IPS DF 6.9 (cell line): ENCODE measurements at places on chromosomes 12 and 14.

GRCh38 chr12:15648558-15648957, 140.6 kb downstream of the EPS8 start:
- no peak overlapping the region for H3K27ac ChIP-seq
- no peak for DNase-seq
- no peaks in the 10 kb centered on the region for H3K4me1 ChIP-seq
- H3K27me3 ChIP-seq, result no peaks in the 10 kb centered on the region

DNA sequence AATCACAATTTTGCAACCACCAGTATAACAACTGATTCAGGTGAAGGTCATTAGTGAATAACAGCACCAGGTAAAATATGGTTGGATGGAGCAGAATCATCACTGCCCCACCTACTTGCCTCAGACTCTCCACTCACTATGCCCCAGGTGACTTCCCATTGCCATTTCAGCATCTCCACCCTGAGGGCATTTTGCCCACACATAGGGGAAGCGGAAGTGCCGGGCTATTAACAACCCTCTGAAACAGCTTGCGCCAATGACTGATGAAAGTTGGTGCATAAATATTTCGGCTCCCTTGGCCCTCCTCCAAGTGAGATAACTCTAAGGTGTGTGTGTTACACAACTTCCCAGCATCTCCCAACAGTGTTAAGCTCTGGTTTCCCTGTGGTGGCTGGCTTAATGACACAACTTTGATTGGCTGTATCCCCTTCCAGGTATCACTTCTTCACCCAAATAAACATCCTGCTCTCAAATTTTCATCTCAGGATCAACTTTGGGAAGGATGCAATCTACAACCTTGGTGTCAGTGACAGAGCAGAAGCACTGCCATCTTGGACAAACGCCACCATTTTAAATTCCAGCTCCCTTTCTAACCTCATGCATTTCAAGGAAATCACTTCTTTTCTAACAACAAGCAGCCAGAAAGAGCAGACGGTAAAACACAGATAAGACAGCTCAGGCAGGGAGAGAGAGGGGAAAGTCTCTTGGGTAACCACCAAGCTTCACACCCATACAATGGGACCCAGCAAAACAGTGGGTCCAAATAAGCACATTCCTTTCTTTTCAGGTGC, 73.6 kb upstream of the PPP2R5C start:
- DNase-seq, result no peak
- no peak overlapping the region for H3K27ac ChIP-seq
- H3K36me3 ChIP-seq, result no peaks in the 10 kb centered on the region
- H3K4me1 ChIP-seq, result no peaks in the 10 kb centered on the region
- H3K4me3 ChIP-seq, result no peak overlapping the region

GRCh38 chr12:88398031-88398430, 182.2 kb downstream of the KITLG start:
- no peak overlapping the region for H3K27ac ChIP-seq
- DNase-seq, result no peak
- H3K36me3 ChIP-seq, result no peaks in the 10 kb centered on the region
- no peaks in the 10 kb centered on the region for H3K27me3 ChIP-seq

- no peak overlapping the region for H3K27ac ChIP-seq
- H3K4me1 ChIP-seq, result no peaks in the 10 kb centered on the region
- DNase-seq, result no peak
These were observed 9.7 kb downstream of the MOK start for GRCh38 chr14:102295270-102295669.

GRCh38 chr14:50944647-50945413, 547 bp upstream of the PYGL start:
- H3K36me3 ChIP-seq, result no peaks in the 10 kb centered on the region
- no peak overlapping the region for H3K27ac ChIP-seq
- DNase-seq, result no peak
- H3K4me3 ChIP-seq, result peak overlapping the region; percentile 47; the same call in 1 of the 2 replicates
- no peaks in the 10 kb centered on the region for H3K4me1 ChIP-seq

GRCh38 chr12:130058926-130059472, 103.3 kb upstream of the FZD10 start:
- no peak overlapping the region for H3K27ac ChIP-seq
- DNase-seq, result no peak
- H3K4me1 ChIP-seq, result no peaks in the 10 kb centered on the region
- no peaks in the 10 kb centered on the region for H3K27me3 ChIP-seq
- H3K4me3 ChIP-seq, result no peak overlapping the region

GRCh38 chr12:28558250-28558649, 368.0 kb downstream of the CCDC91 start:
- no peaks in the 10 kb centered on the region for H3K27me3 ChIP-seq
- peaks cover 1% of the 10 kb centered on the region; the same call in 1 of the 2 replicates for H3K4me1 ChIP-seq
- H3K36me3 ChIP-seq, result no peaks in the 10 kb centered on the region
- no peak for DNase-seq
- no peak overlapping the region for H3K27ac ChIP-seq

- no peaks in the 10 kb centered on the region for H3K36me3 ChIP-seq
- H3K4me1 ChIP-seq, result no peaks in the 10 kb centered on the region
- no peak for DNase-seq
- no peak overlapping the region for H3K4me3 ChIP-seq
- no peak overlapping the region for H3K27ac ChIP-seq
These were observed 122.7 kb downstream of the C12orf42 start for GRCh38 chr12:103373088-103373523.

- peaks cover 28% of the 10 kb centered on the region for H3K36me3 ChIP-seq
- DNase-seq, result no peak
- H3K27ac ChIP-seq, result no peak overlapping the region
- H3K4me1 ChIP-seq, result no peaks in the 10 kb centered on the region
These were observed 17.2 kb downstream of the REM2 start for GRCh38 chr14:22900081-22900799.

GRCh38 chr14:101325319-101325718, 236.0 kb upstream of the DIO3 start:
- no peak overlapping the region for H3K27ac ChIP-seq
- DNase-seq, result no peak
- no peaks in the 10 kb centered on the region for H3K36me3 ChIP-seq
- H3K4me1 ChIP-seq, result no peaks in the 10 kb centered on the region

DNA sequence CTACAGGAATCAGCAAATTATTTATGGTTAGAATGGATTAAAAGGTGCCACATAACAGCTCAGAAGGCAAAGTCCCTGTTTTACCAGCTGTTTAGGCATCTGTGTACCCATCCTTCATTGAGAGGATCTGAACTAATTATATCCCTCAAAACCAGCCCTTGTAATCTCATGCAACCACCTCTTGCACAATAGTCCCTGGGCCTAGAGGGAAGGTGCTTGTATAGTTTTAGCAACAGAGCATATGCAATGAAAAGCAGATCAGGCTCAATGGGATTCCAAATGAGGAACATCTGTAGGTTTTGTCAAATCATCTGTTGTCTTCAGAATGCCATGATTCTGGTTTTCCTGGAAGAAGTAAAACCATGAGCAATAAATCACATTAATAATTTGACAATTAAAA, 26.0 kb upstream of the GLIPR1L2 start:
- no peaks in the 10 kb centered on the region for H3K36me3 ChIP-seq
- no peak overlapping the region for H3K27ac ChIP-seq
- no peak overlapping the region for H3K4me3 ChIP-seq
- H3K27me3 ChIP-seq, result no peaks in the 10 kb centered on the region
- no peaks in the 10 kb centered on the region for H3K4me1 ChIP-seq
- no peak for DNase-seq

DNA sequence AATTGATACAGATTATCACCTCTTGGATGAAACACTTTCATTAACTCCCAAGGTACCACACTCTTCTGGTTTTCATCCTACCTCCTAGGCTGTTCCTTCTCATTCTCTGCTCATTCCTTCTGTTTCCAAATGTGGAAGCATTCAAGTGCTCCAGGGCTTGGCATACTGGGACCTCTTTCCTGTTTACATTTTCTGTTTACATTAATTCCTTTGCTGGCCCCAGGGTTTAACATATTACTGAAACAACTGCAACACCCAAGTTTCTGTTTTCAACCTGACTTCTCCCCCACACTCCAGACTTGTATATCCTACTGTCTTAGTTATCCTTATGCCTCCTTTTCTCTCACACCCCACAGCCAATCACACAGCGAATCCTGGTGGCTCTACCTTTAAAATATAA, 386.3 kb upstream of the GARIN6 start:
- H3K27me3 ChIP-seq, result no peaks in the 10 kb centered on the region
- H3K27ac ChIP-seq, result no peak overlapping the region
- H3K36me3 ChIP-seq, result no peaks in the 10 kb centered on the region
- DNase-seq, result no peak
- no peaks in the 10 kb centered on the region for H3K4me1 ChIP-seq

GRCh38 chr14:71482671-71483070, 449.6 kb upstream of the RGS6 start:
- no peaks in the 10 kb centered on the region for H3K36me3 ChIP-seq
- no peaks in the 10 kb centered on the region for H3K27me3 ChIP-seq
- DNase-seq, result no peak
- H3K27ac ChIP-seq, result no peak overlapping the region
- H3K4me1 ChIP-seq, result peaks cover 5% of the 10 kb centered on the region

DNA sequence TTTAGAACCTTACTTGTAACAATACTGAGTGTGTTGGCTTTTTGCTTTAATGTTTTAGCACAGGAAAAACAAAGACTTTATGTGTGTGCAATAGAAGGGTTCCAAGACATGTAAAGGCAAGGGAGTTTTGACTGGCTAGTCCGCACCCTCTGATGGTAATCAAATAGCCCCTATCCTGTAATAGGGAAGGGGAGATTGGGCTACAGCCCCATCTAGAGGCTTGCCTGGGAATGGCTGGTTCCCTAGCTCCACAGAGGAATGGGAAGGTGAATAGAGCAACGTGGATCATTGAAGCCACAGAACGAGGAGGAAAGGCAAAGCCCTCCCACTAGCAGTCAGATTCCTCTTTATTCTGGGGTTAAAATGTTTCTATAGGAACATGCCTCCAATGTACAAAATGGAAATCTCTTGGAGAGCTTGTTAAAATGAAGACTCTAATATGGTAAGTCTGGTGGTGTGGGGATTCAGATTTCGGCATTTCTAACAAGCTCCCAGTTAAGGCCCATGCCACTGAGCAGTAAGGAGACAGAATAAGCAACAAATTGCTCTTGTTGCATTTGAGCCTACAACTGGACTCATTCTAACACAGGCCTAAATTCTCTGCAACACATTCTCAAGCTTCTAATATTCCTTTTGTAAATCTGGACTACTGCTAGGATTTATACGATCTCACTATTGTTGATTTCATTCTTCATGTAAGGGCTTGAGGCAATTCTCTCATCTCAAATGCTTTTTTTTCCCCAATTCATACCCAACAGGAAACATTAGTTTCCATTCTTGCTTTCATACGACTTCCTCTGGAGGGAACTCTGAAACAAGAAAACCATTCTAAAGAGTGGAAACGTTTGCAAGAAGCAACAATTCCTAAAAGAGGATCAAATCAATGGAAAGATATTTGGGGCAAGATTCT, 57.1 kb downstream of the NIN start:
- H3K27ac ChIP-seq, result no peak overlapping the region
- DNase-seq, result peak; percentile 55
- no peaks in the 10 kb centered on the region for H3K27me3 ChIP-seq

GRCh38 chr14:34817768-34818167, 57.4 kb downstream of the BAZ1A start:
- H3K27me3 ChIP-seq, result no peaks in the 10 kb centered on the region
- no peaks in the 10 kb centered on the region for H3K36me3 ChIP-seq
- H3K27ac ChIP-seq, result no peak overlapping the region
- H3K4me1 ChIP-seq, result no peaks in the 10 kb centered on the region

GRCh38 chr14:24774187-24774915, 140.4 kb upstream of the GZMB start:
- no peak overlapping the region for H3K4me3 ChIP-seq
- no peaks in the 10 kb centered on the region for H3K27me3 ChIP-seq
- no peak overlapping the region for H3K27ac ChIP-seq
- H3K4me1 ChIP-seq, result no peaks in the 10 kb centered on the region

GRCh38 chr14:74913986-74914573, 9.0 kb downstream of the RPS6KL1 start:
- no peak overlapping the region for H3K27ac ChIP-seq
- no peaks in the 10 kb centered on the region for H3K36me3 ChIP-seq
- DNase-seq, result peak; percentile 41
- H3K4me3 ChIP-seq, result no peak overlapping the region

- H3K4me1 ChIP-seq, result 0 out of 2 replicates have a peak, but pooled peaks cover 1% of the 10 kb centered on the region
- H3K27ac ChIP-seq, result no peak overlapping the region
- DNase-seq, result no peak
- H3K27me3 ChIP-seq, result no peaks in the 10 kb centered on the region
- H3K36me3 ChIP-seq, result no peaks in the 10 kb centered on the region
- H3K4me3 ChIP-seq, result no peak overlapping the region
These were observed 194.7 kb upstream of the RTL1 start for GRCh38 chr14:101098177-101098576.

GRCh38 chr14:89618330-89618708, 201.3 kb upstream of the FOXN3 start:
- peak overlapping the region; percentile 69; the same call in 1 of the 2 replicates for H3K4me3 ChIP-seq
- no peaks in the 10 kb centered on the region for H3K27me3 ChIP-seq
- peaks cover 4% of the 10 kb centered on the region; the same call in 1 of the 2 replicates for H3K4me1 ChIP-seq
- DNase-seq, result no peak
- no peaks in the 10 kb centered on the region for H3K36me3 ChIP-seq

DNA sequence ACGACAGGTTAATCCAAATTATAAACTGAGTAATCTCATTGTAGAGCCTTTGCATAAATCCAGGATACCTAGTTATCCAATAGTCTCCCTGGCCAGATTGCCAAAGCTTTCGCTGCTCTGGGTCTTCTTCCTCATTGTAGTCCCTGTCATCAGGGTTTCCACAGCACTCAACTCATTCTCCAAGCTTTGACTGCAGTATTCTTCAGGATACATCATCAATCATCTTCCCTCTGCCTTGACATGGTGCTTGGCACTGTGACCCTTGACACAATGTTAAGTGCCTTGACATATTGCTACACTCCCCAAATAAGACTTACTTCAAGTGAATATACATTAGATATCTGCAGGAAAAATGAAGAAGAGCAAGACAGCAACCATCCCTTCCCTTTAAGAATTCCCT, 60.1 kb upstream of the RESF1 start:
- no peaks in the 10 kb centered on the region for H3K27me3 ChIP-seq
- H3K4me1 ChIP-seq, result peaks cover 5% of the 10 kb centered on the region; the same call in 1 of the 2 replicates
- no peaks in the 10 kb centered on the region for H3K36me3 ChIP-seq
- DNase-seq, result no peak

GRCh38 chr14:26026384-26026783, 571.4 kb downstream of the NOVA1 start:
- no peak for DNase-seq
- H3K4me3 ChIP-seq, result no peak overlapping the region
- H3K4me1 ChIP-seq, result no peaks in the 10 kb centered on the region
- no peak overlapping the region for H3K27ac ChIP-seq

DNA sequence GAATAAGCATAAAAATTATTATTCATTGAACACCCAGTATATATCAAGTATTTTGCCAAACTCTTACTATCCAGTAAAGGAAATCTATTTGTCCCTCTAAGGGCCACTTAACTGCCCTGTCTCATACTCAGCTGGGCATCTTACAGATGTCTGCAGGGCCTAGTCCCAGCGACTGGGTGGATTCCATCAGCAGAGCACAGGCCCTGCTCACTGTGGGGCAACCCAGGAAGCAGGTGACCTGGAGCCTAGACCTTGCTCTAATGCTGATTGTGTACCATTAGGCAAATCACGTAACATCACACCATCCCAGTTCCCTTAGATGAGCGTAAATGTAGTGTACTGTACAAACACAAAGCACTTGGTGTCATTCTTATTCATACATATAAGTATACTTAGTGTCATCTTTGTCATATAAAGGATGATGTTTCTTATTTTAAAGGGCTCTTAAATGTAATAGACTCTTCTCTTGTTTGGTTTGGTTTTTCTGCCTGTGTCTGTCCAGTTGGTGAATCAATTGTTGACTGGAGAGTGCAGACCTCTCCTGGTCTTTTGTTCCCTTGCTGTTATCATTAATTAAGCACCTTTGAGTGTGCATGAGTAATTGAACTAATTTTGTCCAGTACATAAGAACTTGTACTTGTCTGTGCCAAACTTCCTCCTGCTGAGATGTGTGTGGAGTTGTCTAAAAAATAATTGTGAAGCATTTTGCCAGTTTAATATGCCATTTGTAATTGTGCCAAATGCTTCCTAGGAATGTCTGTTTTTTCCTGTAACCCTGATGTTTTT, 49.3 kb downstream of the RAB35 start:
- no peaks in the 10 kb centered on the region for H3K4me1 ChIP-seq
- H3K27ac ChIP-seq, result no peak overlapping the region
- H3K27me3 ChIP-seq, result no peaks in the 10 kb centered on the region
